ENCODE measurements at places on chromosomes 12 and 14.

DNA sequence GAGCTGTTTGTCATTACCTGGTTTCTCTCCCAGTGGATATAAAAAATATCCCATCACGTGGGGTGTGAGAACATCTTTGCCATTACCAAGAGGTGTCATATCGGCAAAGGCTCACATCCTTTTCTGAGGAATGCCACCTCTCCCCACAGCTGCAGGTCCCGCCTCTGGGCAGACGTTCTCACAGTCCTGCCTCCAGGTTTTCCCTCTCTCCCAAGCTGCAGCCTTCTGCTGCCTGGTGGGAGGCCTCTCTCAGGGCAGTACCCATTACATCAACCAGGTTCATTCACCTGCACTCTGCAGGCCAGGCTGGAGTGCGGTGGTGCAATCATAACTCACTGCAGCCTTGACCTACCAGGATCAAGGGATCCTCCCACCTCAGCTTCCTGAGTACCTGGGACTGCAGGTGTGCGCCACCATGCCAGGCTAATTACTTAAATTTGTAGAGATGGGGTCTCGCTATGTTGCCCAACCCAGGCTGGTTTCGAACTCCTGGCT lies 15.0 kb upstream of the TMEM119 start:
- DNase-seq = no peak

DNA sequence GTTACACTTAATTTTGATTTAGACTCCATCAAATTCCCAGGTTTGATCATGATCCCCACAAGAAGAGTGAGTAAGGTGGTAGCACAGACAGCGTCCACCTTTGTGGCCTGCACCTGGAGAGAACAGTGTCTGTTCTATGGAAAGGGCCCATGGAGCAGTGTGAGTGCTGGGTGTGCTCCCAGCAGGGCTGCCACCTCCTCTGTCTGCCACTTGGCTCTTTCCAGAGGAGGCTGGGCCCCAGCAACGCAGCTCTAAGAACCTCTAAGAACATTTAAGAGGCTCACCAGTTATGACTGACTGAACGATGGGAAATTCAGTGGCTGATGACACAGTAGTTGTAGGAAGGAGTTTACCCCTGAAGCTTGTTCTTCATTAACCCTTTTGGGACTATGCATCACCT lies 17.3 kb downstream of the VDR start:
- DNase-seq = no peak

GRCh38 chr12:98504368-98504617 lies 11.1 kb upstream of the TMPO start:
- DNase-seq = no peak

GRCh38 chr12:43754015-43754414 lies 4.6 kb downstream of the PUS7L start:
- DNase-seq = no peak

DNA sequence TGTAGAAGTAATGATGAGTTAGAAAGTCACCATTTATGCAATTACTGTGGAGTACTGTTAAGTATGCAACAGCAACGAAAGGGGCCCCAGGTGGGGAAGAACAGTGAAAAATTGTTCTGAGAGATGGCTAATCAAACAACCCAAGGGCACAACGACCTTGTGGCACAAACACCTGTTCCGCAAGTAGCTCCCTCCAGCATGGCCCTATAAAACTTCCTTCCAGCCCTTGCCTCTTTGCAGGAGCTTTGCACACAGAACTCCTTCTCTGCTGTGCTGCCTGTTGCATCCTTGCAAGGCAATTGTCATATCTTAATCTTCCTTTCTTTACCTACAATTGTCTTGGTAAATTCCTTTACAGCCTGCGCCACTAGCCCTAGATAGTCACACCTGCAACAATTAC lies 23.2 kb upstream of the ATP23 start:
- DNase-seq = no peak

DNA sequence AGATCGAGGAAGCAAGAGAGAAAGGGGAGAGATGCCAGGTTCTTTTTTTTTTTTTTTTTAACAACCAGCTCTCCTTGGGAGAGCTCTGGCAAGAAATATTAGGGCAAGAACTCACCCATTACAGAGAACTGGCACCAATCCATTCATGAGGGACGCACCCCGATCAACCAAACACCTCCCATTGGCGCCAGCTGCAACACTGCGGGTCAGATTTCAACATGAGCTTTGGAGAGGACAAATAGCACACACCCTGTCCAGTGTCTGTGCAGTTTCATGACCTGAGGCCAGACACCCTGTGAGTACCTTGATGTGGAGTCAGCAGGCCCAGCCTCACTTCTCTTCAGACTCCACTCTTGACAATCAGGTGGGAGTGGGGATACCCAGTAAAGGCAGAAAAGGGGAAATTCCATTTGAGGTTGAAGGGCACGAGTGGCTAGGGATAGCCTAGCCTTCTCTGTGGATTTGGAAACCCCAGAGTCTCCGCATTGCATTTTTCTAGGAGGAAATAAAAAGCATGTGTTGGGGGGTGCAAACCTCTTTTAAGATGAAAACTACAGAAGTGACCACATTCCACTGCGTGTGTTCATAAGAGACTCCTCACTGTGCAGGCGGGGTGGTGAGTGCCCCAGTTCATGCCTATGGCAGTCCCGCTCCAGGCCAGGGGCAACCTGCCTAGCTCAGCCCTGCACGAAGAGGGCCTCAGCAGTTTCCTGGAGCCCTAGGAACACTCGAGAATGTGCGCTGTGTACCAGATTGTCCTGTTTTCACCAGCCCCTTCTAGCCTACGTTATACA lies 42.4 kb upstream of the GPATCH2L start:
- no peak for DNase-seq

- DNase-seq = no peak
These were observed 22.6 kb upstream of the KIF26A start for GRCh38 chr14:104115691-104116287.

DNA sequence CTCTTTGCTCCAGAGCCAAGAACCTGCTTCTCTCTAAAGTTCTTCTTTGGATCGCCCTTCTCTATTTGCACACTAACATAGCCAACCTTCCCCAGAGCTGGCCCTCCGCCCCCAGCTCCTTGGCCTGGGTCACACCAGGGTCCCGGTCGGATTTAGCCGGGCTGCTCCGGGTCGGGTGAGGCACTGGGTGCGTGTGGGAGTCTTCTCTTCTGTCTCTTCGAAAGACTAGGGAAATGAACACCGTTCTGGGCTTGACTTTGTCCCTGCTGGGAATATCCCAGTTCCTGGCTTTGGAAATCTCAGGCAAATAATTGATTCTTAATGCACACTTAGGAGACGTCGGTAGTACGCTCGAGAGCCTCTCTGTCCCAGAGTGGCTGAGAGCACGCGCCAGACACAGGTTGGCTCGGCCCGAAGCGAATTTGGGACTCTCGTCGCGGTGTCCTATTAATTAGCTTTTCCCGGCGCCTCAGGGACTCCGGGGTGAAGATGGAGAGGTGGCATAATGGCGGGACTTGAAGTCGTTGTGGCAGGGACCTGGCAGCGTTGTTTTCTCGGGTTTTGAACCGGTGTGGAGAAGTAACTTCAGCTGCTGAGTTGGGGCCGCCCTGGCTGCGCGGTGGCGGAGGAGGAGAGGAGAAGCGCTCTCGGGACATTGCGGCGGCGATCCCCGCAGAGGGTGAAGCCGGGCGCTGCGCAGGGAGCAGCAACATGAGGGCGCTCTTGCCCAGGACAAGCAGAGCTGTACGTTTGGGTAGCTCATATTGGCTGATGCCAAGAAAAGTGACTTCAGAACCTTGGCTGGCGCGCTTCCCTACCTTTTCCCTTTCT lies 7.5 kb downstream of the FOXG1 start:
- no peak for DNase-seq

- no peak for DNase-seq
These were observed 464.9 kb downstream of the PDZRN4 start for GRCh38 chr12:41652981-41653380.

DNA sequence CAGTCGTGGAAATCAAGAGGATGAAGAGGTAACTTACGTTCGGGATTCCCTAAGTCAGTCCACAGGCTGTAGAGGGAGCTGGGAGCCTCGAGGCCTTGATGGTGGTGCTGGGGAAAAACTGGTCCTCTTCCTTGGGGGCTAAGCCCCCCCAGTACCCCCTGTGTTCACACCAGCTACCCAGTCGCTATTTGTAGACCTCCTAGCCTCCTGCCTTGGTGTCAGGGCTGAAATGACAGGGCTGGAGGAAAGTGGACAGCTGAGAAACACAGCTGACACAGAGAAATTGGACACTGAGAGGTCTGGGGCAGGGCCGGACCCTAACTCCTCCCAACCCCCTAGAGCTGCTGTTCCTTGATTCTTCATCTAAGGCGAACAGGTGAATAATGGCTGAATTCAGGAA lies at the start of gene STAC3:
Gene STAC3, minus strand, starts transcription at position 232 of the 400 bp plus-strand sequence. CDS start 1,551 bp downstream, outside the sequence.
- DNase-seq = no peak

DNA sequence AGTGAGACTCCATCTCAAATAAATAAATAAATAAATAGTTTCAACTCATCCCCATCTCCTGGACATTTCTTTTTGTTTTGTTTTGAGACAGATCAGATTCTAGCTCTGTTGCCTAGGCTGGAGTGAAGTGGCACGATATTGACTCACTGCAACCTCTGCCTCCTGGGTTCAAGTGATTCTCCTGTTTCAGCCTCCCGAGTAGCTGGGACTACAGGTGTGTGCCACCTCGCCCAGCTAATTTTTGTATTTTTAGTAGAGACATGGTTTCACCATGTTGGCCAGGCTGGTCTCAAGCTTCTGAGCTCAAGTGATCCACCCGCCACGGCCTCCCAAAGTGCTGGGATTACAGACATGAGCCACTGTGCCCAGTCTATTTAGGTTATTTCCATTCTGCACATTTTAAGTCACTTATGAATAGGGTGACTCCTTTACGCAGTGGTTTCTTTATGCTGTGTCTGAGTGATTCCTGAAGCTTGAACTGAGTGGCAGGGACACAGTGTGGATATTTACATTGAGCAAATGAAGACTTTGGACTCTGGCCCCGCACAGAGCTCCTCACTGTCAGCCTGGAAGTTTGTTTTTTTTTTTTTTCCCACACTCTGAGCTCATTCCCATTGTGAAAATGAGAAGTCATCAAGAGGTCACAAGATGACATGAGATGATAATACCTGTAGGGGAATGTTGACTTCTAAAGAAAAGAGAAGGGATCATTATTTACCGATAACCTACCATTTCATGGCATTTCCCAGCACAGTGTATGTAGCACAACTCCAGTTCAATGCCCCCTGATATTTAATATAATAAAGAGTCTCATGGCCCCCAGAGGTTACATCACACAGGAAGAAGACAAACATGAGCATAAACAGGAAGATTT lies 72.6 kb downstream of the TBX3 start:
- DNase-seq = no peak

DNA sequence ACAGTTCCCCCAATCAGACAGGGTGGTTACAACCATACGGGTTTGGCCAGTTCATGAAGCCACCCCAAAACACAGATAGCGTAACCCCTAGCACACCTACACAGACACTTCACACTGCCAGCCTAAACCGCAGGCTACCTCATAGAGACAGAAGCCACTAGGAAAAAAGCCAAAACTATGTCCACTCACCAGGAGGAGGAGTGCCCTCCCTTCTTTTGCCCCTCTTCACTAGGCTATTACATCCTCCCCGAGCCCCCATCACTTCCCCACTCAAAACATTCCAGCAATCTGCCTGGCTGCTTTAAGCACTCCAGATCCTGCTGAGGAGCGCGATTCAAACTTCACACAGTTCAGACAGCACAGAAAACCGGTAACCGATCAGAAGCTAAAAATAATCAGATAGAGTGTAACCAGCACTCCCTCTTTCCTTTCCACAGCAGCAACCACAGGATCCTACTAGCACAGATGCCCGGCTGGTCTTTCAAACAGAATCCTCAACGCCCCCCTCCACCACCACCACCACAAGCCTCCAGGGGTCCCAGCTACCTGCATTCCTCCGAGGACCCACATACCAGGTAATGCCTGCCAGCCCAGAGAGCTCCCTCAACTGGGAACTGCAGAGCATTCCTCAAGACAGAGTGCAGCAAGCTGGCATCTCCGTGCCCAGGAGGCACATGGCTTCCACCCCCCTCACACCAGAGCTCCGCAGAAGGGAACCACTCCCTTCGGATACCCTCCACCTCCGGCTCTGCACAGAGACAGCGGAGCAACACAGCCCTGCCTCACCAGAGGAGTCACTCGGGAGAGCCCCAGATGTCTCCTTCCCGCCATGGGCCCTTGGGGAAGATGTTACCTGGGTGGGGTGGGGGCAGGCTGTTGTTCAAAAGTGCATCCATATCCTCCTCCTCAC lies 1.5 kb downstream of the CHD4 start:
- no peak for DNase-seq
